ENCODE measurements at places on chromosomes 13 and 19.

DNA sequence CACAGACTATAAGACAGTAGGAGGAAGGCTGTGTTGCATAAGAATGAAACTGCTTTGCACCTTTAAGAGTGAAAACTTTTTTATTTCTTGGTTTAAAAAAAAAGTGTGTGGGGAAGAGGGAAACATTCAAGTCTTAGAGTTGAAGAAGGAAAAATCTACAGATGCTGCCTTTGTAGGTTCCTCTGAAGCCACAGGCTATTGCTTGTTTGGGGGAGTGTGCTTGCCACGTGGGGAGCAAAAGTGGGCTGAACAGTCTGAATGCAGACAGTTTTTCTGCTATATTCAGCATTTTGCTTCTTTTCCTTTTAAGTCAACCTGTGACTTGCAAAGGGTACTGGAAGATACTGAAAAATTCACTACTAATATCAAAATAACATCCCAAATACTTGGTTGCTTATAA is 36.9 kb downstream of the EFNB2 start:
- DNase-seq = no peak

GRCh38 chr19:19750842-19751790 is 18.2 kb upstream of the ZNF14 start:
- no peak for DNase-seq

GRCh38 chr19:28424077-28424476 is 788.9 kb downstream of the UQCRFS1 start:
- DNase-seq = no peak

DNA sequence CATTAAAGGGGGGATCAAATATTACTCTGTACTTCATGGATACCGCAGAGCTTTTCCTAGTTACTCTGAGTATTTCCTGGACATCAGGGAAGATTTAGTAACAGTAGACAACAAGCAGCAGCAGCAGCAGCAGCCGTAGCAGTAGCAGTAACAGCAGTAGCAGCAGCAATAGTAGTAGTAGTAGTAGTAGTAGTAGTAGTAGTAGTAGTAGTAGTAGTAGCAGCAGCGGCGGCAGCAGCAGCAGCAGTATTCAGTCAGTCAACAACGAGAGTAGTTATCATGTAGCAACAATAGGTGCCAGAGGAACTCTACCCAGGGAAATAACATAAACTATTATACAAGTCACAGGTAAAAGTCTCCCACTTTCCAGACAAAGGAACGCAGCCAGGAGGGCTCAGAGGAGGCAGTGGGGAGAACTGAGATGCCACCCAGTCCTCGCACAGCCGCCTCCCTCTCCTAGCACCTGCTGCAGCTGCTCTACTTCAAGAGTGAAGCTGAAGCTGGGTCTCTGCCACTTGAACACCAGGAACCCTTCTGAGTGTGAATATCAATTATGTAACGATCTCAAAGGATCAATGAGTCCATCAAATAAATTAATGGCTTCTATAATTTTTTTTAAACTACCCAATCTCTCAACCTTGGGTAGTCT is 1.3 kb upstream of the DOCK9 start:
- no peak for DNase-seq

DNA sequence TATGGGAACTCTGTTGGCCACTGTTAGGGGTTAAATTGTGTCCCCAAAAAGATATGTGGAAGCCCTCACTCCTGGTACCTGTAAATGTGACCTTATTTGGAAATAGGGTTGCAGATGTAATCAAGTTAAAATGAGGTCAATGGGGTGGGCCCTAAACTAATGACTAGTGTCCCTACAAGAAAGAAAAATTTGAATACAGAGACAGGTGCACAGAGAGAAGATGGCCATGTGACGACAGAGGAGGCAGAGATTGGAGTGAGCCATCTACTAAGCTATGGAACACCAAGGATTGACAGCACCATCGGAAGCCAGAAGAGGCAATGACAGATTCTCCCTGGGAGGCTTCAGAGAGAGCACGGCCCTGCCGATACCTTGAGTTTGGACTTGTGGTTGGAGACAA is 16.5 kb downstream of the POU2F2 start:
- no peak for DNase-seq

DNA sequence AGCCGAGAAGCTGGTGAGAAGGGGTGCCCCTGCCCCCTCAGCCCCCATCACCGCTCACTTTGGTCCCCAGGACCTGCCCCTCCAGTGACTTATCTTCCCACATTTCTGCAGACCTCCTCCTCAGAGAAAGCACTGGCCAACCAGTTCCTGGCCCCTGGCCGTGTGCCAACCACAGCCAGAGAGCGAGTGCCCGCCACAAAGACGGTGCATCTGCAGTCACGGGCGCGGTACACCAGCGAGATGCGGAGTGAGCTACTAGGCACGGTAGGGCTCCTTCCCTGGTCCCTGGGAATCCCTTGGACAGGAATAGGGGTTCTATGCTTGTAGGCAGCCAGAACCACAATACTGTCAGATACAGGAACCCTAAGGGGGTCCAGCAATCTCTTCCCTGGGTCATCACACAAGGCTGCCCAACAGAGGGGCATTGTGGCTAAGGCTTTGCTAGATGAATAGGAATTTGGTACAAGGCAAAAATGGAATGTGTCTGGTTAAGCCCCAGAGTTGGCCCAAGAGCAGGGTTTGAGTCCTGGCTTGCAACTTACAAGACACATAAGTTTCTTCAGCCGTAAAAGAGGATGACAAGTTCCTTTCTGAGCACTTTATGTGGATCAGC is 1.0 kb downstream of the USE1 start:
- DNase-seq = no peak

- no peak for DNase-seq
Observed at GRCh38 chr13:77779552-77780272, 82.2 kb downstream of the SLAIN1 start.

- DNase-seq = no peak
Observed at GRCh38 chr13:30567072-30567471, 50.6 kb upstream of the USPL1 start.

GRCh38 chr19:13163609-13164342 is 13.6 kb downstream of the IER2 start:
- DNase-seq = peak; percentile 81

DNA sequence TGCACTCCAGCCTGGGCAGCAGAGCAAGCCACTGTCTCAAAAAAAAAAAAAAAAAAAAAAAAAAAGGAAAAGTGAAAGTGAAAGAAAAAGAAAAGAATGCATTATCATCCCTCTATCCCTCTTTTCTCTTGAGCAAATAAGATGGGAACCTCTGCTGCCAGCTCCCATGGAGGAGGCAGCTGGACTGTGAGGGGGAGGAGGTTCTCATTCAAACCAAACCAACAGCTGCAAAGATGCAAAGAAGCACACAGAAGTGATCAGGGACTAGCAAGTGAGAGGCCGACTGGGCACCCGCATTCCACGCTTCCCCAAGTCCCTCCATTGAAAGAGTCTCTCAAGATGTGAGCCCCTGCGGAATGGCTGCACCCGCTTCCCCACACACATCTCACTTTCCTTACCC is 63.5 kb downstream of the TSHZ3 start:
- DNase-seq = peak; percentile 48

DNA sequence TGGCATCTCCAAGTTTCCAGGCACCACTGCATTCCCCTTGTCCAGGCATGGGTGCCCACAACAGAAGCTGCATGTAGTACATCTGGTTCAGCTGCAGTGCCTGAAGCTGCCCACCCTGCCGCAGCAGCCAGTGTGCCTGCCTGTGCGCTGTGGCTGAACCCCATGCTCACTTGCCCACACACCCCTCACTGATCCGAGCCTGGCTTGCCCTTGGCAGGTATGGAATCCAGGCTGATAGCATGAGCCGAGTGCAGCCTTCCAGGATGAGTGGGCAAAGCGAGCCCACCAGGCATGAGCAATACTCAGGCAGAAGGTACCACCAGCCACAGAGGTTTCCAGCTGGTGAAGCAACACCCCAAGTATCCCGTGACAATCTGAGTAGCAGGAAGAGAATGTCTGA is 280.3 kb upstream of the KLF12 start:
- no peak for DNase-seq

DNA sequence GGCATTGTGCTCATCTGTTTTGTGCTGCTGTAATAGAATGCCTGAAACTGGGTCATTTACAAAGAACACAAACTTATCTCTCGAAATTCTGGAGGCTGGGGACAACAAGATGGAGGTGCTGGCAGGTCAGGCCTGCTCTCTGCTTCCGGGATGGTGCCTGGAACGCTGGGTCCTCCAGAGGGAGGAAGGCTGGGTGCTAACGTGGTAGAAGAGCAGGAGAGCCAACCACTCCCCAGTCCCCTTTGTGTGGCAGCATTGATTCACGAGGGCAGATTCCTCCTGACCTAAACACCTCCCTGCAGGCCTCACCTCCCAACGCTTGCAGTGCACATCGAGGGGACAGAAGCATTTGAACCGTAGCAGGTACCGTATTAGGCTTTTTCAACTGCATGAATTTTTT is 34.1 kb upstream of the TFDP1 start:
- DNase-seq = no peak

Data from right forelimb (tissue), 1 donor.